ENCODE measurements at places on chromosomes 7 and 10. TPM values are rescaled to one million over a fixed set of nuclear protein-coding genes. Genes with fewer than 3 reads are reported as not detected.

- no peak for DNase-seq
These were observed 19.3 kb downstream of the PTEN start for GRCh38 chr10:87882555-87883294.

The TET1 gene
- total RNA-seq: 1.4 TPM

DNA sequence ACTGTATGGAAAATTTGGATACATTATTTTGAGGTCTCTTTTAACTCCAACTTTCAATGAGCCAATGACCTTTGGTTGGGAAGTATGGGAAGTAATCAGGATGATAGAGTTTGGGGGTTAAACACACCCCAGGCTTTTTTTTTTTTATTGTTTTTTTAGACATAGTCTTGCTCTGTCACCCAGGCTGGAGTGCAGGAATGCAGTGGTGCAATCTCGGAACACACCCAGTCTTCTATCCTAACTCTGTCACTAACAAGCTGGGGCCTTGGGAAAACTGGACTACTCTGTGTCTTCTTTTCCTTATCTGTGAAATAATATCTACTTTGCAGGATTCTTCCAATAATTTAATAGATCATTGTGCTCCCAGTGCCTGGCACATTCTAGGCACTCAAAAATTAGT is 37.6 kb upstream of the AGBL3 start:
- no peak for DNase-seq

DNA sequence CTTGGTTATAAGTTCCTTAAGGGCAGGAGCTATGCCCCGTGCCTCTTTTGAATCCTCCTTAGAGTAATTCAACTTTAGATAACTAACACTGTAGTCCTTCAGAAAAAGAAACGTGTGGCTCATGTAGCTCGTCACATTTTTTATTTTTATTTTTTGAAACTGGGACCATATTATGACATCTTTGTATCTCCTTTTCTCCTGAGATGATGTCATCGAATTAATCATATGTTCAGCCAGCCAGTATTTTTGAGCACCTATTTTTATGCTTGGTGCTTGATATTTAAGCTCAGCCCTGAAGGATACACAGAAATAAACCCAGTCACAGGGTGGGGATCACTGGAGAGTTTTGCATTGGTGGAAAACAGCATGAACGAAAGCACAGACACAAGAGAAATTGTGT is 22.6 kb upstream of the CELF2 start:
- no peak for DNase-seq

The AS3MT gene
- total RNA-seq: 0.57 TPM

DNA sequence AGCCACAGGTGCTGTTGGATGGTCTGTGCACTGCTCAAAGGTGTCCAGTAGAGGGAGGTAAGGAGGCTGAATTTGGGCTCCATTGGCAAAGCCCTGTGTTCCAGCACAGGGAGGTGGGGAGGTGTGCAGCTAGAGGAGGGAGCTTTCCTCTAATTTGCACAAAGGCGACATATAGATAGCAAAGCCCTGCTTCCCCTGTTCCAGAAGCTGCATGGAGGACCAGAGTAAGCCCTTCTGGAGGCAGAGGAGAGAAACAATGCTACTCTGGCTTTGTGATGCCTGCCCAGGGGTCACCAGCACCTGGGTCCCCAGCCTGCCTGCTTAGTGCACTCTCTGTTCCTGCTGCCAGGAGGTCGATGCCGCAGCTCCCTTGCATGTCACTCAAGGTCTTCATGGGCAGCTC is 3.4 kb upstream of the ARHGAP22 start:
- peak; percentile 33 for DNase-seq

The CTNNA3 gene
- total RNA-seq: not detected

The CNPY1 gene
- not detected for total RNA-seq

- no peak for DNase-seq
These were observed 13.7 kb upstream of the HOXA13 start for GRCh38 chr7:27213433-27214238.

DNA sequence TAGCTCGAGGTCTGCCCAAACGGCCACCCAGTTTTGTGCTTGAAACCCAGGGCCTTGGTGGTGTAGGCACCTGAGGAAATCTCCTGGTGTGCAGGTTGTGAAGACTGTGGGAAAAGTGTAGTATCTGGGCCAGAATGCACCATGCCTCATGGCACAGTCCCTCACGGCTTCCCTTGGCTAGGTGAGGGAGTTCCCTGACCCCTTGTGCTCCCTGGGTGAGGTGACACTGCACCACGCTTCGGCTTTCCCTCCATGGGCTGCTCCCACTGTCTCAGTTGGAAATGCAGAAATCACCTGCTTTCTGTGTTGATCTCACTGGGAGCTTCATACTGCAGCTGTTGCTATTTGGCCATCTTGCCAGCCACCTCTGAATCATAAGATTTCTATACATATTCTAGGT is 62.4 kb upstream of the CDK6 start:
- DNase-seq: no peak

Measured in CD8-positive, alpha-beta T cell (primary cell).